ENCODE measurements at places on chromosomes 13 and 19.

DNA sequence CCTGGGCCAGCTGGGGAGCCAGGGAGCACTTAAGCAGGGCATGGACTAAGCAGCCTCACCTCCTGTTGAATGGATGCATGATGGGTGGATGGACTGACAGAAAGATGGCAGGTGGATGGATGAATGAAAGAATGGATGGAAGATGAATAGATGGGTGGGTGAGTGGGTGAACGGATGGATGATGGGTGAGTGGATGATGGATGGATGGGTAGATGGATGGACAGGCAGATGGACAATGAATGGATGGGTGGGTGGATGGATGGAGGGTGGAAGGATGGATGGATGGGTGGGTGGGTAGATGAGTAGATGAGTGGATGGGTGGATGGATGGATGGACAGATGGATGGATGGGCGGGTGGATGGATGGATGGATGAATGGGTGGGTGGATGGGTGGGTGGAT is 18.7 kb downstream of the SHC2 start:
- no peak for DNase-seq

GRCh38 chr19:33507021-33507956 is 14.3 kb downstream of the PEPD start:
- no peak for DNase-seq

GRCh38 chr13:49108196-49108595 is 111.9 kb upstream of the MLNR start:
- no peak for DNase-seq

- no peak for DNase-seq
Measured at GRCh38 chr13:97889803-97890202, 63.7 kb upstream of the IPO5 start.

DNA sequence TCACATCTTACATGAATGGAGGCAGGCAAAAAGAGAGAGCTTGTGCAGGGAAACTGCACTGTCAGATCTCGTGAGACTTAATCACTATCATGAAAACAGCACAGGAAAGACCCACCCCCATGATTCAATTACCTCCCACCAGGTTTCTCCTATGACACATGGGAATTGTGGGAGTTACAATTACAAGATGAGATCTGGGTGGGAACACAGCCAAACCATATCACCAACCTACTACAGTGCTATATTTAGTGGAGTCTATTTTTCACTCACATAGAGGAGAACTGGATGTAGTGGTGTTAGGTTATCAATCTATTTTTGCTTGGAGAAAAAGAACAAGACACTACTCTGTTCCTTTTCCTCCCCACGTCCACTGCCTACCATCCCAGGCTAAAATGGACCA is 276.6 kb downstream of the KCTD12 start:
- no peak for DNase-seq
